CD4-positive, CD25-positive, alpha-beta regulatory T cell (primary cell): ENCODE measurements at places on chromosomes 12 and 14. TPM values are rescaled to one million over a fixed set of nuclear protein-coding genes. Genes with fewer than 3 reads are reported as not detected.

- no peak overlapping the region for H3K27ac ChIP-seq
- DNase-seq = no peak
- H3K36me3 ChIP-seq = no peaks in the 10 kb centered on the region
- no peak overlapping the region for H3K4me3 ChIP-seq
Measured at GRCh38 chr12:121719926-121720414, 7.4 kb downstream of the TMEM120B start.

GRCh38 chr14:21042918-21043317 is 756 bp downstream of the RNASE7 start:
- no peaks in the 10 kb centered on the region for H3K36me3 ChIP-seq
- H3K4me1 ChIP-seq = peaks cover 4% of the 10 kb centered on the region
- DNase-seq = no peak
- no peak overlapping the region for H3K4me3 ChIP-seq
- no peak overlapping the region for H3K27ac ChIP-seq
- H3K27me3 ChIP-seq = peaks cover 12% of the 10 kb centered on the region

GRCh38 chr14:63800651-63801375 is 52.0 kb upstream of the SYNE2 start:
- H3K4me1 ChIP-seq = no peaks in the 10 kb centered on the region
- H3K4me3 ChIP-seq = no peak overlapping the region
- DNase-seq = no peak

GRCh38 chr14:91125271-91125660 is 11.4 kb downstream of the DGLUCY start:
- DNase-seq = no peak
- H3K4me1 ChIP-seq = peaks cover 11% of the 10 kb centered on the region
- peaks cover 38% of the 10 kb centered on the region for H3K36me3 ChIP-seq
- no peaks in the 10 kb centered on the region for H3K27me3 ChIP-seq
- H3K4me3 ChIP-seq = no peak overlapping the region

DNA sequence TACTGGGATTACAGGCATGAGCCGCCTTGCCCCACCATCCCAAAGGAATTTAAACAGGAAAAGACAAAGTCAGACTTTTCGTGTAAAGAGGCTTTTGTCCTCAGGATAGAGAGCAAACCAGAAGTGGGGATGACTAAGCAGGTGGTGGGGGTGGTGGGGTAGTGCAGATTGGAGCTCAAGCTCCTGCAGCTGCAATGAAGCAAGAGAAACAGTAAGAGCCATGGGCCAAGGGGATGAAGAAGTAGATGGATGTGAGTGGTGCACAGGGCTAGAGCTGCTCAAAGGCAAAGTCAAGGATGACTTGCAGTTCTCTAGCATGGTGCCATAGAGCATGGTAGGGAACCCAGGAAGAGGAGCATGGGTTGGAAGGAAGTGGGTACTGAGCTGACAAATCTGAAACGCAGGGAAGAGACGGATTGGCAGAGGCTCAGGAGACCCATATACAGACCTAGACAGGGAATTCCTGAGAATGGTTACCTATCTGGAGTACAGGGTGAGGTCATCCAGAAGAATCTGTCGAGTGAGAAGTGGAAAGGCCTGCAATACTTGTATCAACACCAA is 11.4 kb upstream of the RNF34 start:
- peaks cover 9% of the 10 kb centered on the region for H3K4me1 ChIP-seq
- no peaks in the 10 kb centered on the region for H3K36me3 ChIP-seq
- DNase-seq = no peak

GRCh38 chr14:89805501-89805900 is 149.0 kb downstream of the EFCAB11 start:
- no peaks in the 10 kb centered on the region for H3K36me3 ChIP-seq
- no peak overlapping the region for H3K27ac ChIP-seq
- no peak overlapping the region for H3K4me3 ChIP-seq
- H3K4me1 ChIP-seq = no peaks in the 10 kb centered on the region
- peaks cover 2% of the 10 kb centered on the region for H3K27me3 ChIP-seq
- DNase-seq = no peak

DNA sequence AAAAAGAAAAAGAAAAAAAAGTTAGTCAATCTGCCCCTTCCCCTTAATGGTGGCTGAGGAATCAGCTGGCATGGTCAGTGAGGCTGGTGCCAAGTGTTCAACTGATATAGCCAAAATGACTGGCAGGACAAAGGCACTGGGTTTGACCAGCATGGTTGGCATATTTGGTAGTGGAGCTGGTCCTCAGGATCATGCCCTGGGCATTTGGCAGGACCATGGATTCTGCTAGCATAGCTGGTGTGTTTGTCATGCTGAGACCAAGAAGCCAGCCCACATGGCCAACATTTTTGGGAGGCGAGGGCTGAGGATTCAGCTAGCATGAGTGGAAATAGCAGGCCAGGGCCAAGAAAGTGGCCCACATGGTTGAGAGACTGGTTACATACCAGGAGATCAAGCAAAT is 136.5 kb downstream of the FBXL14 start:
- DNase-seq = no peak
- H3K27me3 ChIP-seq = no peaks in the 10 kb centered on the region
- H3K36me3 ChIP-seq = peaks cover 3% of the 10 kb centered on the region
- H3K4me3 ChIP-seq = no peak overlapping the region

DNA sequence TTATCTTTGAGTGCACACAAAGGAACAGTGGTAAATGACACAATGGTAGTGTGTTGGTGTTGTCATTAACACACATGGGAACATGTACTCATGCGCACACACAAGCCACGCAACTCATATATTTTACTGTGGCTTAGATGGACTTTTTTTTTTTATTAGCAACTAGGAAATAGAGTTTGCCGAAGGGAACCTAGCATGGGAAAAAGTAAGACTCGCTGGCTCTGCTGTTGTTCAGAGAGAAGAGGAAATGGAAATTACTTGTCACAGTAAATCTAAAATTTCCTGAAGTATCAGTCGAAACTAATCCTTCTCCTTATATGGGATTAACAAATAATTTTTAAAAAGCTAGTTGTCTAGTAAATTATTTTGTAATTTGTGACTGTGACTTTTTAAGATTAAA is 33.7 kb upstream of the IL22 start:
- peaks cover 18% of the 10 kb centered on the region for H3K4me1 ChIP-seq
- no peaks in the 10 kb centered on the region for H3K27me3 ChIP-seq
- DNase-seq = no peak
- no peaks in the 10 kb centered on the region for H3K36me3 ChIP-seq
- H3K4me3 ChIP-seq = no peak overlapping the region
- H3K27ac ChIP-seq = no peak overlapping the region

OR6C2 gene
- not detected for polyA plus RNA-seq

- DNase-seq = no peak
- H3K4me3 ChIP-seq = no peak overlapping the region
- no peaks in the 10 kb centered on the region for H3K36me3 ChIP-seq
- no peaks in the 10 kb centered on the region for H3K27me3 ChIP-seq
Measured at GRCh38 chr12:125533434-125534029, 468.3 kb downstream of the AACS start.

- DNase-seq = no peak
- H3K27ac ChIP-seq = no peak overlapping the region
Measured at GRCh38 chr12:117294189-117294603, 67.2 kb downstream of the NOS1 start.

- no peak for DNase-seq
- no peaks in the 10 kb centered on the region for H3K27me3 ChIP-seq
- H3K36me3 ChIP-seq = no peaks in the 10 kb centered on the region
Measured at GRCh38 chr12:109625131-109625559, 51.6 kb downstream of the MVK start.

- H3K4me3 ChIP-seq = peak overlapping the region; percentile 9
- no peaks in the 10 kb centered on the region for H3K27me3 ChIP-seq
- H3K36me3 ChIP-seq = no peaks in the 10 kb centered on the region
- peaks cover 16% of the 10 kb centered on the region for H3K4me1 ChIP-seq
- H3K27ac ChIP-seq = no peak overlapping the region
- DNase-seq = no peak
Measured at GRCh38 chr14:65949711-65950516, 536.3 kb upstream of the CCDC196 start.

MORN3 gene
- 2.3 TPM for polyA plus RNA-seq

GRCh38 chr14:72619111-72619571 is 274.8 kb downstream of the DPF3 start:
- H3K27me3 ChIP-seq = peaks cover 2% of the 10 kb centered on the region
- no peak overlapping the region for H3K27ac ChIP-seq
- H3K4me3 ChIP-seq = no peak overlapping the region

PDE6H gene
- not detected for polyA plus RNA-seq

GRCh38 chr14:52877628-52878027 is 73.2 kb downstream of the FERMT2 start:
- no peaks in the 10 kb centered on the region for H3K4me1 ChIP-seq
- no peak overlapping the region for H3K4me3 ChIP-seq
- H3K27me3 ChIP-seq = peaks cover 5% of the 10 kb centered on the region
- no peak overlapping the region for H3K27ac ChIP-seq

GRCh38 chr12:12837025-12837812 is 24.1 kb downstream of the DDX47 start:
- no peak overlapping the region for H3K4me3 ChIP-seq
- H3K36me3 ChIP-seq = peaks cover 17% of the 10 kb centered on the region
- no peak overlapping the region for H3K27ac ChIP-seq
- peak; percentile 59 for DNase-seq
- H3K27me3 ChIP-seq = no peaks in the 10 kb centered on the region

SIX4 gene
- polyA plus RNA-seq = not detected

- no peak overlapping the region for H3K27ac ChIP-seq
- no peak overlapping the region for H3K4me3 ChIP-seq
- no peak for DNase-seq
- H3K36me3 ChIP-seq = no peaks in the 10 kb centered on the region
Measured at GRCh38 chr12:127531542-127531941, 735.4 kb upstream of the TMEM132C start.

DNA sequence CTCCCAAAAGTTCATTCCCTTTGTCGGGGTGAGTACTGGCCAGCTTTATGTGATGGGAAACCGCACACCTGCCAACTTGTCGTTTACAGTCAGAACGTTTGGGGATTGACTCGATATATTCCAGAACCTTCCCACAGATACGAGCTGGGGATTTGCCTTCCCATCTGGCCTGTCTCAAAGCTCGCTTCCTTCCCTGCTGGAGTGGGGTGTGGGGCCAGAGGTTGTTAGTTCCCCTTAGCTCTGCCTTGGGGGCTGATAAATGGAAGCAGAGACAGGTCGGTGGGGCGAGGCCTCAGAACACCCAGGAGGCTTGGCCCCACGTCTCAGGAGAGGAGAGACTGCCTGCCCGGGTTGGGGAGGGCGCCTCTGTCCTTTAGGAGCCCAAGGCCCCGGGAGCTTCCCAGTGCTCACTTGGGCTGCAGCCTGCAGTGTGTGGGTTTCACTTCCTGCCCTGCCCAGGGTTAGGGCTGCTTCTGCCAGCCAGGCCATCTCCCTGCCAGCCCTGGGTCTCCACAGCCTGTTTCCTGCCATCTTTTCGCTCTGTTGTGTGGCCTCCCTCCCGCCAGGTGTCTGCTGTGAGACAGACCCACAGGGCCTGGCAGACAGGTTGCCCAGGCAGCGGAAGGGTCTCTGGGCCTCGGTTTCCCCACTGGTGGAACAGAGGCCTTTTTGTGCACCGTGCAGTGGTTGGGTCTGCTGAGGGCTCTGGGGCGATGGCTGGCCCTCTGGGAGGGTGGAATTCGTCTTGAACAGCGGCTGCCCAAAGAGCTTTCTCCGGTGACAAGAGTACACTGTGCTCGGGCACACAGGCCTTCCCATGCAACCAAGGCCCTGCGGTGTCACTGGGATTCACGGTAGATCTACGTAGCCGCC is 8.1 kb upstream of the TEX22 start:
- H3K27me3 ChIP-seq = no peaks in the 10 kb centered on the region
- no peak overlapping the region for H3K4me3 ChIP-seq
- H3K4me1 ChIP-seq = no peaks in the 10 kb centered on the region

DNA sequence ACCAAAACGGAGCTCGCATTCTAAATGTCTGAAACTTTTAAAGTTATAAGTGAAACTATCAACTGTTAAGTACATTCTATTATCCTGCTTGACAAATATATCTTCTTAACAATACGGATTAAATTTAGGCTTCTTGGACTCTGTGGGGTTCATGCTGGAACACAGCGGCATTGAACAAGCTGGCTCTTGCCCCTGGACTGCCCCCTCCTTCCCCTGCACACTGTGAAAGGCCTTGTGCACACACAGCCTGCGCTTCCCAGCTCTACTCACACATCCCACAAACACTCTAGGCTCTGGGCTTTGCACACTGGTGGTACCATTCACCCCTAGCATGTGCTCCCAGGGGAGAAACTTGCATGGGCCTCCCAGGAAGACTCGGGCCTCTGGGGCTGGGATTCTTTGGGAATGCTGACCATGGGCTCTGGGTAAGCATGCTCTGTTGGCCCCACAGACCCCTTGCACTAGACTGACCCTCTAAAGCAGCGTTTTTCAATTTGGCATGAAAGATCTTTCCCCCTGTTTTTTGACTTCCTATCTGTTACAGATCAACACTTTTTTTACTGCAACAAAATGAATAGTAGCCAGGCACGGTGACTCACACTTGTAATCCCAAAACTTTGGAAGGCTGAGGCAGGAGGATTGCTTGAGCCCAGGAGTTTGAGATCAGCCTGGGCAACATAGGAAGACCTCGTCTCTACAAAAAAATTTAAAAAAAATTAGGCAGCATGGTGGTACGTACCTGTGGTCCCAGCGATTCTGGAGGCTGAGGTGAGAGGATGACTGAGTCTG is 96.2 kb upstream of the CPM start:
- H3K4me1 ChIP-seq = no peaks in the 10 kb centered on the region
- no peak for DNase-seq
- H3K27ac ChIP-seq = no peak overlapping the region
- no peaks in the 10 kb centered on the region for H3K27me3 ChIP-seq
- no peaks in the 10 kb centered on the region for H3K36me3 ChIP-seq
- no peak overlapping the region for H3K4me3 ChIP-seq

KLRC2 gene
- polyA plus RNA-seq = not detected

GLIPR1L1 gene
- polyA plus RNA-seq = not detected

DNA sequence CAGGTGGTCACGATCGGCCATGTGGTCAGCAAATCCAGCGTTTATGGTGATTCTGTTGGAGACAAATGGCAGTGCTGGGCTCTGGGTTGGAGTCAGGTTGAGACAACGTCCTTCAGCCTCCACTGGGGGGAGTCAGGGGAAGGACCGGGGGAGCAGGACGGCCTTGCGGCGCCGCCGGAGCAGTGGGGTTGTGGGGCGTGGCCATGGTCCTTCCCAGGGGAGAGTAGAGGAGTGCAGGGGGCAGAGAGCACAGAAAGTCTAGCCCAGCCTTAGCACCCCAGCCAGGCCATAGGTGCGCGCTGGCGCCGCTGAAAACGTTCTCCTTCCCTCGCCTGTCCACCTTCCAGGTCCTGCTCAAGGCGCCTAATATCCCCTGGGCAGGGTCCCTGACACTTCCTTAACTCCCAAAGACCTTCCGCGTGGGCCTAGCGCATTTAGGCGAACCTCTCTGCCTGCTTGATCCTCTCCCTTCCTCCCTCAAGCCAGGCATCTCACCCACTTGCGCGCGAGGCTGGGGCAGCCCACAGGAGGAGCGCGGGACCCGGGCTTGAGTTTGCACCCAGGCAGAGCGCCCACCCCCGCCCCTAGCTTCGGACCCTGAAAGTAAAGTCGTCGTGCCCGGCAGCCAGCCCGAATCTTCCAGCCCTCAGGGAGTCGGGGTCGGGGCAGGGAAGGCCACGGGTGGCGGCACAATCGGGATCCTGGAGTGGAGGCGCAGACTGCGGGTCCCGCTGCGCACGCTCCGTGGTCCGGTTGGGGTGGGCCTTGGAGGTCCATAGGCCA is 3.1 kb upstream of the KIF26A start:
- H3K27me3 ChIP-seq = no peaks in the 10 kb centered on the region
- H3K36me3 ChIP-seq = no peaks in the 10 kb centered on the region
- no peak for DNase-seq
- H3K4me1 ChIP-seq = peaks cover 21% of the 10 kb centered on the region

TESPA1 gene
- 82.9 TPM for polyA plus RNA-seq

GRCh38 chr12:48126953-48127630 is 7.9 kb downstream of the PFKM start:
- no peak for DNase-seq
- H3K27me3 ChIP-seq = no peaks in the 10 kb centered on the region
- no peak overlapping the region for H3K4me3 ChIP-seq
